ENCODE measurements at places on chromosomes 4 and X.

DNA sequence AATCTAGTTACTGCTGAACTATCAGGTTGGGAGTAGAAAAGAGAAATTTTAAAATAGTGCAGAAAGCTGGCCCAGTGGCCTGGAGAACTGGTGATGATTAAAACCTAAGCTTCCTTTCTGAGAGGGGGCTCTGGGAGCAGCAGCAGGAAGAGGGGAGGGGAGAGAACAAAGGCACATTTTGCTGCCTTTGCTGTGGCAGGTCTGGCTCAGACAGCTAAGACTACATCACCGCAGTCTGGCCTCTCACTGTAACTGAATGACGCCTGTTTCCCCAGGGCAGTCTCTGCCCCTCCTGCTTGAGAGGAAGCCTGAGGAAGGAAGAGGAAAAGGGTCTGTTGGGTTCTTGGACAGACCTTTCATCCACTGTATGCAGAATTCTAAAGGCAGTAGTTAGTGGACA, 148.5 kb downstream of the FRAS1 start:
- no peak for DNase-seq

DNA sequence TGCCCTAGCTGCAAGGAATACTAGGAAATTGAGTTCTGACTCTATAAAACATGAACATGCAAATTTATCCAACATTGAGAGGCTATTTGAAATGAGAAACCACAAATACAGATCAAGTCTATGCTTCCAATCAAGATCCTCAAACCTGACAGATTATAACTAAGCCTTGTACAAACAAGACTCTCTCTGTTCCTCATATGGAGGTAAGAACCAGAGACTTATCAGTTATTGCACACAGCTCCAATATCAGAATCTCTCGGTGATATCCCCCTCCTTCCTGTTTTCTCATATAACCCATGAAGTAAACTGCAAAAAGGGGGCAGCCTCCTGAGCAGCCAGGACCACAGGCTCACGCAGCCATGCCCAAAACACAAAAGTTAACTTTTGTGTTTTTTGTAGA, 36.5 kb downstream of the FBXW7 start:
- no peak for DNase-seq

- DNase-seq = no peak
These were observed 119.7 kb upstream of the PCDH7 start for GRCh38 chr4:30600246-30601017.

DNA sequence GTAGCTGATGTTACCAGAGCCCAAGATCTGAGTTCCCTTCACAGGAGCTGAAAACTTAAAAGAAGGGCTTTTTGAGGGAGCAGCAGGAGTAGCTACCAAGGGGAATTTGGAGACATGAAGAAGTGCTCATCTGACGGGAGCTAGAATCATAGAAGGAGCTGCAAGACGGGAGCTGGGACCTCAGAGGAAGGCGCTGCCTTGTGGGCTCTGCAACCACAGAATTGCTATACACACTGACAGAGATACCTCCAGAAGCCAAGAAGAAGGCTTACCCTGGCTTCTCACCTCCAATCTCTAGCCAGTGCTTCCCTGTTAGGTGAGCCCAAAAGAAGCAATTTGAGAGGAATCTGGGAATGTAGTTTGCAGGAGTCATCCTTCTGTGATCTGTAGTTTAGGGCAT, 35.9 kb downstream of the DCAF8L2 start:
- DNase-seq = no peak

DNA sequence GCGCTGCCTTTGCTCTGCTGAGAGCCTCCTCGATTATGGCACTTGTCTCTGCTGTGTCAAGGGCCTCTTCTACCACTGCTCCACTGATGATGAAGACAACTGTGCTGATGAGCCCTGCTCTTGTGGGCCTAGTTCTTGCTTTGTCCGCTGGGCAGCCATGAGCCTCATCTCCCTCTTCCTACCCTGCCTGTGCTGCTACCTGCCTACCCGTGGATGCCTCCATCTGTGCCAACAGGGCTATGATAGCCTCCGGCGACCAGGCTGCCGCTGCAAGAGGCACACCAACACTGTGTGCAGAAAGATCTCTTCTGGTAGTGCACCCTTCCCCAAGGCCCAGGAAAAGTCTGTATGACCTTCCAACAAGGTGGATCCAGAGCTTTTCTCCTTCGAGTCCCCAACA, 106.8 kb upstream of the VAMP7 start:
- no peak for DNase-seq

- no peak for DNase-seq
These were observed 26.7 kb upstream of the CLDN34 start for GRCh38 chrX:9940421-9940820.

DNA sequence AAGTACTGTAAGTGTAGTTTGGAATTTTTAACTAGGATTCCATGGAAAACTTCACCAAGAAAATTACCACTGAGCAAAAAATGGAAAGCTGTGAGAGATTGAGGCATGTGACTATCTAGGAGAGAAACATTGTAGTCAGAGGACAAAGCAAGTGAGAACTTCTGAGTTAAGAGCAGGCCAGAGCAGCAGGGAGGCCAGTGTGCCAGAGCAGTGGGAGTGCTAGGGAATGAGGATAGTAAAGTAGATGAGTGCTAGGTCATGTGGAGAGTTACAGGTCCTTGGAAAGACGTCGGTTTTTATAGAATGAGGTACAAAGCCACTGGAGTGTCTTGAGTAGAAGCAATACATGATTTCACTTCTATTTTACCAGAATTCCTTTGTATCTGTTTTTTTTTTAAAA, 52.7 kb upstream of the FAT4 start:
- no peak for DNase-seq

GRCh38 chr4:168693750-168694490, 197.1 kb downstream of the PALLD start:
- DNase-seq = no peak

All from LNCaP clone FGC (cell line).